ENCODE measurements at places on chromosomes 4 and X.

GRCh38 chr4:72945719-72946336, 123.7 kb downstream of the COX18 start:
- DNase-seq, result no peak
- 0 out of 2 replicates have a peak, but pooled peaks cover 4% of the 10 kb centered on the region for H3K27me3 ChIP-seq
- no peak overlapping the region for H3K4me3 ChIP-seq
- H3K4me1 ChIP-seq, result no peaks in the 10 kb centered on the region

- H3K4me1 ChIP-seq, result no peaks in the 10 kb centered on the region
- no peak overlapping the region for H3K27ac ChIP-seq
- no peaks in the 10 kb centered on the region for H3K27me3 ChIP-seq
- DNase-seq, result no peak
- H3K4me3 ChIP-seq, result no peak overlapping the region
Measured at GRCh38 chr4:8080754-8081065, 77.9 kb downstream of the ABLIM2 start.

DNA sequence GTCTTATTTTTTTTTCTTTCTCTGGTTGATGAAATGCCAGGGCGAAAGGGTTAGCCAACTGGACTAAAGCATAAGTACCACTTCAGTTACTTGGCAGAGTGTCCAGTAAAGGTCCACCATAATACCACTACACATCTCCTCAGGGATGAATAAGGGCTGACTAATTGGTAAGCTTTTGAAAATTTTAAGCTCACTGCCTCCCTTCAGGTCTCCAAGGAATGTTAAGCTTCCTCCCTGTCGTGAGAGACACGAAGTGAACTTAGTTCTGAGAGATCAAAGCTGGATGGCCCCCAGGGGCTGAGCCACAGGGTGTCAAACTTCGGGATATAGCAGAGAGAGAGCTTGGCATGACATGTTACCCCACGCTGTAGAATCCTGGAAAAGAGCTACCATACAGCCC, 111.4 kb downstream of the VSIG4 start:
- no peak overlapping the region for H3K4me3 ChIP-seq
- H3K36me3 ChIP-seq, result no peaks in the 10 kb centered on the region
- DNase-seq, result no peak
- H3K27ac ChIP-seq, result no peak overlapping the region

DNA sequence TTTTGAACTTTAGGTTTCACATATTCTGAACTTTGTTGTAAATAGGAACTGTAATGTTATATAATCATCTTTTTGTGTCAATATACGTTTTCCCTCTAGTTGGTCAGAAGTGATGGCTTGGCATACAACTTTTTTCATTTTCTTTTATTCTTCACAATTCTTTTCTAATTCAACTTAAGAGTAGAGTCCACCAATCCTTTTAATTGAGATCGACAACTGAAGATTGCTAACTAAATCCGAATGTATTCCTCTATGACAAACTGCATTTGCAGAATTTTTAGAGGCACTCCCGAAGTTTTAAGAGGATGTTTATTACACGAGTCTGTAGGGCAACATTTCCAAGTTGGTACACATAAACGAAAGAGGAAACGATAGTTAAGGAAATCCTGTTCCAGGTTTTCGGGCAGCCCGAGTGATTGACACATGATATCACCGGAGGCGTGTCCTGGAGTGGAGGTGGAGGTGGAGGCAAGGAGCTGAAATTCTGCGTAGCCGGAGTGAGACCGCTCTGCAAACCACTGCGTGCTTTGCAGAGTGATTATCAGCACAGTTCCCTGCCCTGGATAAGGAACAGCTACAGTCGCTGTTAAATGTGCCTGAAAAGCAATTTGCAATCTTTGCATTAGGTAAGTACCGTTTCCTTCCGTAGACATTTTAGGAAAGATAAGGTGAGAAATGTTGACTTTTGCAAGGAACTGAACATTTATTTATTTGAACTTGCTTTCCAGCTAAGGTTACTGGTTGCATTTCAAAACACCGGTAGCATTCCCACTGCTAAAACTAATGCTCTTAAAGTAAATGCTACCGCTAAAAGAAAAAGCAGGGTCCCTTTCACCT, at the start of gene SPRY1:
SPRY1 (plus strand) TSS at position 489 of the 837 bp plus-strand sequence. CDS start 4,797 bp downstream, outside the sequence.
- H3K4me3 ChIP-seq, result peak within 1 kb of the TSS; percentile 60
- DNase-seq, result peak; percentile 89
- no peaks in the 10 kb centered on the region for H3K36me3 ChIP-seq
- no peaks in the 10 kb centered on the region for H3K27me3 ChIP-seq
- H3K27ac ChIP-seq, result peak within 1 kb of the TSS; percentile 50

- H3K36me3 ChIP-seq, result no peaks in the 10 kb centered on the region
- DNase-seq, result no peak
- no peaks in the 10 kb centered on the region for H3K27me3 ChIP-seq
- H3K4me3 ChIP-seq, result no peak overlapping the region
- H3K4me1 ChIP-seq, result no peaks in the 10 kb centered on the region
Measured at GRCh38 chr4:23034731-23035130, 342.0 kb downstream of the GBA3 start.

DNA sequence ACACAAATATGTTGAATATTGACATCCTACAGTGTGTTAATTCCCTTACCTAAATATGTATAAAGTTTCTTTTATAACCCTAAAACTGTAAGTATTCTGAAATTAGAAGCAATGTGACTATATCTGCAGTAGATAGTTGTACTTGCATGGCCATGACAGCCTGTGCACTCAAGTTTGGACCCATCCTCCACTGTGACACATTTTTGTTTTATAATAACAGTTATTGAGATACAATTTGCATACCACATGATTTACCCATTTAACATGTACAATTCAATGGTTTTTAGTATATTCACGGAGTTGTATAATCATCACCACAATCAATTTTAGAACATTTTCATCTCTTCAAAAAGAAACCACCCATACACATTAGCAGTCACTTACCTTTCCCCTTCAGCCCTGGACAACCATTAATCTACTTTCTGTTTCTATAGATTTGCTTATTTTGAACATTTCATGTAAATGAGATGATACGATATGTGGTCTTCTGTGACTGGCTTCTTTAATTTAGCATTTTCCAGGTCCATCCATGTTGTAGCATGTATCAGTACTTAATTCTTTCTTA, 29.6 kb downstream of the HERC3 start:
- DNase-seq, result no peak
- no peaks in the 10 kb centered on the region for H3K27me3 ChIP-seq
- no peaks in the 10 kb centered on the region for H3K36me3 ChIP-seq
- no peak overlapping the region for H3K27ac ChIP-seq
- H3K4me3 ChIP-seq, result no peak overlapping the region

DNA sequence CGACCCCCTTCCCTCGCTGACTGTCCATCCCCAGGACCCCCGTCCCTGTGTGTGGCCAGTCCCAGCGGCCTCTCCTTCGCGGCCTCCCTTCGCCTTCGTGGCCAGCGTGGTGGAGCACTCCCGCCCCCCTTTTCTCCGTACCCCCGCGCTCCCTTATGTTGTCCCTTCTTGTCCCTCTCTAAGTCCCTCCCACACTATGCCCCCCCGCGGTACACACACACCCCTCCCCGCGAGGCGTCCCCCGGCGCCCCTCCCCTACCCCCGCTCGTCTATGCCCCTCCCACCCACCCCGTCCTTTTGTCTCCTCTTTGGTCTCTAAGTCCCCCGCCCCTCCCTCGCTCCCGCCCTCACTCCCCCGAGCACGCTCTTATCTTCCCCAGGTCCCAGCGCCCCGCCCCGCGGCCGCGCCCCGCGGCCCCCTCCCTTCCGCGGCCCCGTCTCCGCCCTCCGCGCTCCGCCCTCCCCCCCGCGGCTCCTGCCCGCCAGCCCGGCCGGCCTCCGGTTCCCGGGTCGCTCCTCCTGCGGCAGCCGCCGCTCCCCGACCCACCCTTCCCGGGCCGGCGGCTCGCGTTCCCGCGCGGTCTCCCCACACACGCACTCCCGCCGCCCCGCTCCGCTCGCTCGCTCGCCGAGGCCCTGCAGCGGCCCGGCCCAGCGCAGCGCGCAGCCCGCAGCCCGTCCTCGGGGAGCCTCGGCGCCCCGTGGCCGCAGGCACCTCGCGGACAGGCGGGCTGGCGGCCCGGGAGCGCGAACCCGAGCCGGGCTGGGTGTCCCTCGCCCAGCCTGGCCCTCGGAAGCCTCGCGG, 26.3 kb downstream of the UTP14A start:
- H3K27ac ChIP-seq, result peak overlapping the region; percentile 77
- peak; percentile 81 for DNase-seq
- H3K27me3 ChIP-seq, result no peaks in the 10 kb centered on the region
- peak overlapping the region; percentile 59 for H3K4me3 ChIP-seq
- no peaks in the 10 kb centered on the region for H3K36me3 ChIP-seq
- no peaks in the 10 kb centered on the region for H3K4me1 ChIP-seq

GRCh38 chr4:69888336-69888735, 28.4 kb upstream of the SULT1E1 start:
- no peak overlapping the region for H3K4me3 ChIP-seq
- H3K36me3 ChIP-seq, result no peaks in the 10 kb centered on the region
- no peaks in the 10 kb centered on the region for H3K4me1 ChIP-seq
- no peak for DNase-seq

DNA sequence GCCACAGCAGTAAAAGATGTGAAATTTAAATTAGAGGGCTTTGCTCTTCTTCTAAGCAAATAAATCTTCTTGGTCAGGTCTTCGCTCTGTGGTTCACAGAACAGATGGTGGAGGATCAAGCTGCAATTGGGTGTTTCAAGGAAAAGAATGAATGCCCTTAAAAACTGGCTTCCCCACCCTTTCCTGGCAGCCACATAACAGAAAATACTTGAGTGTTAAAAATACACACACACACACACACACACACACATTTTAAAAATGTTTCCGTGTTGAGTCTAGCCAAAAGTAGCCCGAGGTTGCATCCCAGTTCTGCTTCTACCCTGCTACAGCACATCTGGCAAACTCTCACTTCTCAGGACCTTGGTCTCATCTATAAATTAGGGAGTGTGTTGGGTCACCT, 56.7 kb upstream of the FGFBP2 start:
- H3K4me3 ChIP-seq, result no peak overlapping the region
- no peaks in the 10 kb centered on the region for H3K4me1 ChIP-seq

GRCh38 chr4:93751411-93751810, 77.1 kb upstream of the ATOH1 start:
- no peak overlapping the region for H3K27ac ChIP-seq
- H3K4me3 ChIP-seq, result no peak overlapping the region

- no peak for DNase-seq
- peak overlapping the region; percentile 45 for H3K27ac ChIP-seq
- H3K27me3 ChIP-seq, result no peaks in the 10 kb centered on the region
- H3K4me1 ChIP-seq, result peaks cover 30% of the 10 kb centered on the region
- H3K4me3 ChIP-seq, result peak overlapping the region; percentile 64
- H3K36me3 ChIP-seq, result 0 out of 2 replicates have a peak, but pooled peaks cover 3% of the 10 kb centered on the region
Measured at GRCh38 chrX:155070663-155070974, 317 bp downstream of the CMC4 start.

GRCh38 chrX:117840645-117841044, 276.0 kb downstream of the KLHL13 start:
- H3K27ac ChIP-seq, result no peak overlapping the region
- H3K4me3 ChIP-seq, result no peak overlapping the region
- H3K27me3 ChIP-seq, result no peaks in the 10 kb centered on the region
- no peaks in the 10 kb centered on the region for H3K4me1 ChIP-seq
- H3K36me3 ChIP-seq, result no peaks in the 10 kb centered on the region
- DNase-seq, result no peak

DNA sequence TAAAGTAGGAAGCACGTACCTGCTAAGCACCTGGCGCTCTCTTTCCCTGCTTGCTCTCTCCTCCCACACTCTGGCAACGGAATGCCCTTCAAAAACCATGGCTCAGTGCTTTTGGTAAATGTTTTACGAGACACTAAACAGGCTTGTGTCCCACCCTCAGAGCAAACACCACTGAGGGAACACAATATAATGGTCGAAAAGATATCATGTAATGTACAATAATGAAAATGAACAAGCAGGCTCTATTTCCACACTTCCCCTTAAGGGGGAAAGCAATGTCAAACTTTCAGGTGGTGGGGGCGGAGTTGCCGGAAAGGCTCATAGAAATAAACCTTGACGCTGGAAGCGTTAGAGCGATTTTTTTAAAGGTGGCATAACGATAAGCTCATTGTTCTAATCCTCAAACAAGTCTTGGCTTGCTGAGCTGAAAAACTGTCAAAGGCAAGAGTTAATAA, 115.1 kb downstream of the RBM47 start:
- no peaks in the 10 kb centered on the region for H3K27me3 ChIP-seq
- no peaks in the 10 kb centered on the region for H3K36me3 ChIP-seq
- DNase-seq, result no peak
- H3K4me1 ChIP-seq, result peaks cover 29% of the 10 kb centered on the region

DNA sequence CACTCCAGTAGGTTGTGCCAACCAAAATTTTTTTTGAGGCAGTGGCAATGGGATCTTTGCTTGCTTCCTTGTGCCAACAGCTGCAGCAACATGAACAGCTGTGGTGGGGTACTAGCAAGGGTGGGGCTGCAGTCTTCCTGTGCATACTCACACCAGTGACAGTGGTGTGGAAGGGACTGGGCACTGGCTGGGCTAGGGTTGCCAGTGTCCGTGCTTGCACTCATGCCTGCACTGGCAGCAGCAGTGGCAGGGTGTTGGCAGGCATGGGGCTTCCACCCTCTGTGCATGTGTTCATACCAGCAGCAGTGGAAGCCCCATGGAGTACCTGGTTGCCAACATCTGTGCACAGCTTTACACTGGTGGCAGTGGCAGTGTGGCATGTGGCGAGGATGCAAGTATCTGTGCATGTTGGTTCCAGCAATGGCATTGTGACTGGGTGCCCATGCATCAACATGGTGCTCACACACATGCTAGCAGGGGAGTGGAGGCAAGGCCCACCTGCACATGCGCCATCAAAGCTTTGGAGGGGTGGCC, 1312.6 kb downstream of the PCDH18 start:
- H3K4me1 ChIP-seq, result no peaks in the 10 kb centered on the region
- no peaks in the 10 kb centered on the region for H3K36me3 ChIP-seq
- no peaks in the 10 kb centered on the region for H3K27me3 ChIP-seq
- no peak overlapping the region for H3K27ac ChIP-seq

DNA sequence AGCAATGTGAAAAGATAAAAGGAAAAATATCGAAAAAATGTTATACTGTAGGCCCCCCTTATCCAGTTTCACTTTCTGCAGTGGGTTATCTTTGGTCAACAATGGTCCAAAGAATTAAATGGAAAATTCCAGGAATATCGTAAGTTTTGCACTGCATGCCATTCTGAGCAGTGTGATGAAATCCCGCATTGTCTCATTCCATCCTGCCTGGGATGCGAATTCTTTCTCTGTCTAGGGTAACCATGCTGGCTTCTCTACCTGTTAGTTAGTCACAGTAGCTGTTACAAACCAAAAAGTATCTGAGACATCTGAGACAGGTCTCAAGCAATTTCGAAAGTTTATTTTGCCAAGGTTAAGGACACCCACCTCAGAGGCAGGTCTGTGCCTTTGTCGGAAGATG, 170.3 kb downstream of the COX18 start:
- no peak for DNase-seq
- H3K27me3 ChIP-seq, result 0 out of 2 replicates have a peak, but pooled peaks cover 2% of the 10 kb centered on the region
- H3K27ac ChIP-seq, result no peak overlapping the region
- no peaks in the 10 kb centered on the region for H3K36me3 ChIP-seq
- no peaks in the 10 kb centered on the region for H3K4me1 ChIP-seq
